Omental fat pad (tissue), 4 donors: ENCODE measurements at places on chromosomes 1 and 21.

DNA sequence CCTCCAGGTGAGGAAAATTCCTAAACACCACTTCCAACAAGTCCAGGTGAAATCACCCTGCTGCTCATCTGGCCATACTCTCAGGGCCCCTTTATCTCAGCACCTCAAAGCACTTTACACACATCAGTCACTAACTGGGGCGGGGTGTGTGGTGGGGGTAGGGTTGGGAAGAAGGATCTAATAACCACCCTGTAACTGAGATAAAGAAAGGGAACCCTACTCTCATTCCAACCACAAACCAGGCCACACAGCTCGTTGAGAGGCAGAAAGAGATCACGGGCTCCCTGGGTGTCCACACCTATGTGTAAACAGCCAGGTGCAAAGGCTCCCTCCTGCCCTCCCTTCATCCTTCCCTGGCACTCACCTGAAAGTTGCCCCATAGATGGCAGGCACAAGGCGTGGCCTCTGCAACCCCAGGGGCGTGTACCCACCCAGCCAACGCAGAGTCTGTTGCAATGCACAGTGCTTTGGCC is 20.4 kb downstream of the GPR161 start:
- DNase-seq: no peak

DNA sequence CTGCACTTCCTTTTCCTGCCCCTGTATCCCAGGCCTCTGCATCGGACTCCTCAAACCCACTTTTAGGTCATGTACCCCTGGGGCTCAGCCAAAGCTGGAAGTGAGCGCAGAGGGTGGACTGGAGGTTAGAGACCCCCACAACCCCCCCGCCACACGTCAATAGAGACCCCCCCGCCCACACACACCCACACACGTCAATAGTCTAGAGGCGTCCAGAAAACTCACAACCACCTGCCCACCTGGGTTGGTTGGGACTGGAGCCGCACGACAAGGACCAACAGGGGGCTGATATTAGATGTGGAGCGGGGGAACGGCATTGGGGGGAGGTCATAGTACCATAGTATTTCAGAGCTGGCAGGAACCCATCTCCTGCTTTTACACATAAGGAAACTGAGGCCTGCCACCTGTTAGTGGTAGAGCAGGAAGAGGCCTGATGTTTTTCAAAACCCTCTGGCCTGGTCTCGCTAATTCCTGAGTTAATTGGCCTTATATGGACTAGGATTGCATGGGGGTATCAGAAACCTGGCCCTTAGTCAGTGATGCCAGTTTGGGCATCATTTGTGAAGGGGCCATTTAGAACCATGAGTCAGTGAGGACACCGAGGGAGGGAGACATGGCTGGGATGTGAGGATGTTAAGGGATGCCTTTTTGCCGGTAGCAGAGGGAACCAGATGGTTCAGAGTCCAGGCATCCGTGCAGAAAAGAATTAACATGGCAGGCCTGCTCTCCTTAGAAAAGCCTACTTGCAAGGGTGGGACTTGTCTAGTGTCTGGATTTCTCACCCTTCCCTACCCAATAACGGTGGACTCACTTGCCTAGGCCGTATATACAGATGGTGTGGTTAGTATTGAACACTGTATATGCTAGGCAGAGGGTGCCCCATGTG is 1.1 kb downstream of the NENF start:
- no peak for DNase-seq

DNA sequence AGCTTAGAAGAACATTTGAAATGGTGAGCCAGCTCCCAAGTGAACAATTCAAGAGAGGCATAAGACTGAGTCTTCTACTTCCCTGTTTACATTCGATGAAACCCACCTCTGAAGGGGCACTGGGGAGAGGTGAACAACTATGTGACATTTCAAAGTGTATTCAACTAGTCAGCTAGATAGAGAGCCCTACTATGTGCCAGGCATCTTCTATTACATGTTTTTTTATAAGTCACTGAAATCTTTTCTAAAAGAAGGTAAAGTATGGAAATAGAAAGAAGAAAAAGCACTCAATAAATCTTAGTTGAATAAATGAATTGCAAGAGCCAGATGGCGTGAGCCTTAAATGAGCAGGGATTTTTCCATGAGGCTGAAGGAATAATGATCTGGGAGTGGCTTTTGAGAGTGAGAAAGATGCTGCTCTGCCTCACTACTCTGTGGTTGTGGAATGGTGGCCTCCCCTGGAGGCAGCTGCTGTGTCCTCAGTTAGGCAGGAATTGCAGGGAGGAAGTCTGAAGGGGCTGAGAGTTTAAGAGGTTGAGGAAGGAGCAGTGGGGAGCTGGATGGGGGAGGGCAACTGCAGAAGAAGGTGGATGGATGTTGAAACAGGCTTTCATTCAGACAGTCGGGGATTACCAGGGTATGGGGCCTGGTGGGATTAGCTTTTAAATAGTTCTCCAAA is 10.4 kb upstream of the PTPRF start:
- no peak for DNase-seq

- no peak for DNase-seq
Measured at GRCh38 chr1:237664348-237664747, 226.4 kb downstream of the ZP4 start.

DNA sequence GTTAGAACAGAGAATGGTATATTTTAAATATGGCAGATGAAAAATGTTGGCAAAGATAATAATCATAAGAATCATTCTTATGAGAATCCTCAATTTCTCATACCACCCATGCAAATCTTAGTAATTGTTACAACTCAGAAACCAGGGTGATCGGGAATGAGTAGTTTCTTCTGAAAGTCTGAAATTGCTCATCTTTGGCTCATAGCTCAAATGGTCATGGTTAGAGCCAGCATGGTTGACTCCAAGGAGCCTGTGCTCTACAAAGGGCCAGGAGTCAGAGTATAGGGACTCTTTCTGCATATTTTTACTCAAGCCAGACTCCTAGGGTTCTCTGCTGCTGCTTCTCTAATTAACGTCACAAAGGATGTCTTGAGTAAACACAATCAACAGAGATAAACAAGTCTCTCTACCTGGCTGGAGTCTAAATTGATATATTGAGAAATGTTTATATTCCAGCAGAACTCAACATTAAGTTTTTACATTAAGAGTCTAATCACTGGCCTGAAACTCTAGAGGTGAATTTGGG is 1.9 kb upstream of the ETV3 start:
- no peak for DNase-seq

- no peak for DNase-seq
Measured at GRCh38 chr1:177472567-177472966, 301.8 kb downstream of the BRINP2 start.

GRCh38 chr1:246338546-246338945 is 168.5 kb downstream of the SMYD3 start:
- no peak for DNase-seq

DNA sequence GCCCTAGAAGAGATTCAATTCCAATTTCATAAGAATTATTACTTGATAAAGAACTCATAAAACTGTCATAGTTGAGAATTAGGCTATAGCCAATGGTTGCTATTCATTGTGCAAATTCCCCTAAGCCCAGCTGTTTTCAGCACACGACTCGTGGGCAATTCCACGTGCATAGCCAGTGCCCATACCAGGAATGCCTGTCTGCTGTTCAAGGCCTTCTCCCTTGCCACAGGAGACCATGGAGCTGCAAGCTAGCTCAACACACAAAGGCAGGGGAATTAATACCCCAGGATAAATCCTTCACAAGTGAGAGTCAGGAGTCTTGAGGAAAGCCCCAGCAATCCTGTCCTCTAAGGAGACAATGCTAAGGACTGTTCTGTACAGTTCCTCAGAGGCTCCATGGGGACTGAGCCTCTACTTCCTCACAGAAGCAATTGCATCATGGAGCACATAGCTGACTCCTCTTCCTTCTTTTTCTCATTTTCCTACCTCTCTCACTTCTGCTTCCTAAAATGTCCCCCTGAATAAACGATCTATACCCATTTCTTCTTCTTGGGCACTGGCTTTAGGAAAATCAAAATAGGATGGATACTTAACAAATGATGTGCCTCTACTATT is 19.1 kb upstream of the CHRM3 start:
- no peak for DNase-seq

- no peak for DNase-seq
Measured at GRCh38 chr1:163876546-163876945, 554.8 kb downstream of the NUF2 start.

GRCh38 chr1:92538048-92538412 is 51.3 kb upstream of the GFI1 start:
- DNase-seq: no peak
